Cortex of kidney (tissue), 1 donor: ENCODE measurements at places on chromosomes 6 and 20.

DNA sequence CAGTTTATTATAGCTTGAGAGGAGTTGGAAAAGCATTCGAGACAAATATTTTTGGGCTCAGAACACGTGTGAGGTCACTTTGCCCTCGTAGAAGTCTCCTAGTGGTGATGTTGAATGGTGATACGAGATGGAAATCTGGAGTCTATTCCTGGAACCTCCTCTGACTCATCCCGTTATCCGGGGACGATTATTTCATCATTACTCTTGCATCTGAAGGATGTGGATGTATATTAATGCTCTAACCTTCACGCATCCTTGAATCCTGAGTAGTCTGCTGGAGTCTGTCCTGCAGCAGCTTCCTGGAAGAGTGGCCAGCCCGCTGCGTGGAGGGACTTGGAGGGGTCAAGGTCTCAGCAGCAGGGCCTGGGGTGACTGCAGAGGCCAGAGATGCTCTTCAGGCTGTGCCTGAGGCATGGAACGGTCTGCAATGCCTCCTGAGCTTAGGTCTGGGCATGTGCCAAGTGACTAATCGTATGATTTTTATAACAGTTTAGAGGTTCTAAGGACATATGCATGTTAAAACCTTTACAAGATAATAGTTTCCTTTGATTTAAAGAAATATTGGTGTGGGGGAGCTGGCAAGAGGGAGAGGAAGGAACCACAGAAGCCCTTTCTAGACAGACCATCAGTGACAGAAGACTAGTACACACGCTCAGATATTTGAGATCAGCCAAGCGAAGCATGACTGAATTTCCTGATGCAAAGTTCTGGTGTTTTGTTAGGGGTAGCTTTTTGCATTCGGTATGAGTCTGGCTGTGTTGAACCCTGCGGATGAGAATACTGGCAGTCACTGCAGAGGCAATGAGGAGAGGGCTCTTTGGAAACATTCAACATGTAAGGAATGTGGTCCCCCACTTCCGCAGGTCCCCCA, 400.2 kb downstream of the QKI start:
- no peak for DNase-seq

DNA sequence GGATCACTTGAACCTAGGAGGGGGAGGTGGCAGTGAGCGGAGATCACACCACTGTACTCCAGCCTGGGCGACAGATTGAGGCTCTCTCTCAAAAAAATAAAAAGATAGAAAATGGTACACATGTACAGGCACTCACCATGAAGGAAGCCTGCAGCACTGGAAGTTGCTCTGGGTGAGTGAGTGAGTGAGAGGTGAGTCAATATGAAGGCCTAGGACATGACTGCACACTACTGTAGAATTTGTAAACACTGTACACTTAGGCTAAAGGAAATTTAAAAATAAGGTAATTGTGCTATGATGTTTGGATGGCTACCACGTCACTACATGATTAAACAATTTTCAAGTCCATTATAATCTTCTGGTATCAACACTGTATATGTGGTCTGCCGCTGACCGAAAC, 216.2 kb downstream of the FOXC1 start:
- no peak for DNase-seq

- DNase-seq: no peak
Measured at GRCh38 chr6:11514672-11515071, 22.9 kb upstream of the TMEM170B start.

DNA sequence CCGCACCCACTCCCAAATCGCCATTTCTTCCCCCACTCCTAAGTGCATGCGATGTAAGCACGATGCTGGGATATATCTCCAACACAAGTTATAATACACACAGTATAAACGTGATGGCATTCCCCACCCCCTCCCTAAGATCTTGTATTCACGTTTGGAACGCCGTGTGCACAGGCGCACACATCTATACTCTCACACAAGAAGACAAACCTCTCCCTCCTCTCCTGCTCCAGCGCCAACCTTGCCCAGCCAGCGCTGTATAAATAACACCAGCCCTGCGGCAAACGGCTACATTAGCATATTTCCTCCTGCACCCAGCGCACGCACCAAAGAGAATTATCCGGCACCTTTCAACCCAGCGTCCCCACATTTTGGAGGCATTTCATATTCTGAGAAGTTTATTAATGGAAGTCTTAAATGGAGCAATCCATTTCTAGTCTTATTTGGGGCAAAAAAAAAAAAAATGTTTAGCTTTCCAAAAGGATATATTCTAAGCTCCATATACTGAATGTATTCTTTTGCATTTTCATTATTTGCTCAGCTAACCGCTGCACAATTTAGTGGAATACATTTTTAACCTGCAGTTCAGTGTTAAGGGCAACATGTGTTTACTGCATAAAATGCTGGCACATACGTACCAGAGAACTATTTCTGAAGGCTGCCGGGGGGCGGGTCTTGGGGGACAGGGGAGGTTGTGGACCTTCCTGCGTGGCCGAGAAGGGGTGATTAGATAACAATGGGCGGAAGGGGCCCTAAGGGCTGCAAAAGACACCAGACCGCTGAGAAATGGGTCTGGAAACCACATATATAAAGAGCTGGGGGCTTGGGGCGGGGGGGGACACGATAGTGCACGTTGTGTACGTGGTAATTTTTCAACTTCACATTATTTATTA, 1.1 kb upstream of the SLC22A23 start:
- DNase-seq: no peak

GRCh38 chr20:19777981-19778380, 19.9 kb downstream of the RIN2 start:
- no peak for DNase-seq

DNA sequence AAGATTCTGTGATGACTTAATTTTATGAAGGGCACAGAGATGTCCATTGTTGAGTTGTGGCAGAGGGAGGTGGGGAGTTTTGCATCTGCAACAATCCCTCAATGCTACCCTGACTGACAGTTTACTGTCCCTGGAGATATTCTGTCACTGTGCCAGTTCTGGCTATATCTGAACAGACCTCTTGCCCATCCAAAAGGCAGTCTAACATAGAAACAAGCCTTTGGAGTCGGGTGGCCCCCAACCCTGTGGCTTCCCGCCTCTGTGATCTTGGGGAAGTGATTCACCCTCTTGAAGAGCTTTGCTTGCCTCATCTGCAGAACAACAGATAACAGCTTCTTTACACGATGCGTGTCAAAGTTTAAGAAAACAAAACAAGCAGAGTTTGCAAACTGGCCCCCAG, 3.8 kb upstream of the E2F1 start:
- no peak for DNase-seq

DNA sequence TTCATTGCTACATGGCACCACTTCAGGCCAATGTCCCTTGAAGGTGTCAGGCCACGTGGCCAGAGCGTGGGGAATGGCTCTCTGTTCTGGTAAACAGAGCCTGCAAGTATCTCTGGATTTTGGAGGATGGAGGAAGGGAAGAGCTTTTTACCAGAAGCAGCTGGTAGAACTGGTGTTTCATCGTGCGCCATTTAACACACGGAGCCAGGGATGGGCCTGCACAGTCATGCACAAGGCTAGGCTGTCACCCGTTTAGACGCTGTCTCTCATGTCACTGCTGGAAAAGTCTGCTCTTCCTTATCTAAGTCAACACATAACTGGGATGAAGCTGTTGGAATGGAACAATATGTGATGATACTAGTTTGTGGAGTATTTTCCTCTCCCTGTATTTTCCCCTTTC, 123.9 kb downstream of the IBTK start:
- no peak for DNase-seq

- no peak for DNase-seq
Measured at GRCh38 chr6:131112249-131112648, 23.0 kb upstream of the AKAP7 start.

DNA sequence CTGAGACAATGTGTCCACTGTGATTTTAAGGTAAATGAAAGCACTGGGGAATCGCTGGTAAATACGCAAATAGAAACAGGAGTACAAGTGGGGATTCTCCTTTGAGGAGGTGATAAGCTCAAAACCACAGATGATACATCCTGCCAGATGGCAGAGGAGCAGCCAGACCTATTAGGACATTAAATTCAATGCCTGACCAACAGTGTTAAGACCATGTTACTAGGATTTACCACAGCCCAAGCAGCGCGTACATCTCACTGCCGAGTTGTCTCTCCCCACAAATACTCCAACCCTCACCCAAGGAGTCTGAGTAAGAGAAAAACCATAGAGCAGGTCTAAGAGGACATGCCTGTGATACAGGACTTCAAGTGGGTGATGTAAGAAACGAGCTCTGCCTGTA, 68.9 kb upstream of the TULP1 start:
- no peak for DNase-seq

- no peak for DNase-seq
Measured at GRCh38 chr6:15496345-15497131, 166.3 kb downstream of the DTNBP1 start.

- DNase-seq: no peak
Measured at GRCh38 chr6:72758901-72759300, 137.0 kb downstream of the KCNQ5 start.

GRCh38 chr6:34934516-34934915, 45.5 kb downstream of the ANKS1A start:
- DNase-seq: no peak

DNA sequence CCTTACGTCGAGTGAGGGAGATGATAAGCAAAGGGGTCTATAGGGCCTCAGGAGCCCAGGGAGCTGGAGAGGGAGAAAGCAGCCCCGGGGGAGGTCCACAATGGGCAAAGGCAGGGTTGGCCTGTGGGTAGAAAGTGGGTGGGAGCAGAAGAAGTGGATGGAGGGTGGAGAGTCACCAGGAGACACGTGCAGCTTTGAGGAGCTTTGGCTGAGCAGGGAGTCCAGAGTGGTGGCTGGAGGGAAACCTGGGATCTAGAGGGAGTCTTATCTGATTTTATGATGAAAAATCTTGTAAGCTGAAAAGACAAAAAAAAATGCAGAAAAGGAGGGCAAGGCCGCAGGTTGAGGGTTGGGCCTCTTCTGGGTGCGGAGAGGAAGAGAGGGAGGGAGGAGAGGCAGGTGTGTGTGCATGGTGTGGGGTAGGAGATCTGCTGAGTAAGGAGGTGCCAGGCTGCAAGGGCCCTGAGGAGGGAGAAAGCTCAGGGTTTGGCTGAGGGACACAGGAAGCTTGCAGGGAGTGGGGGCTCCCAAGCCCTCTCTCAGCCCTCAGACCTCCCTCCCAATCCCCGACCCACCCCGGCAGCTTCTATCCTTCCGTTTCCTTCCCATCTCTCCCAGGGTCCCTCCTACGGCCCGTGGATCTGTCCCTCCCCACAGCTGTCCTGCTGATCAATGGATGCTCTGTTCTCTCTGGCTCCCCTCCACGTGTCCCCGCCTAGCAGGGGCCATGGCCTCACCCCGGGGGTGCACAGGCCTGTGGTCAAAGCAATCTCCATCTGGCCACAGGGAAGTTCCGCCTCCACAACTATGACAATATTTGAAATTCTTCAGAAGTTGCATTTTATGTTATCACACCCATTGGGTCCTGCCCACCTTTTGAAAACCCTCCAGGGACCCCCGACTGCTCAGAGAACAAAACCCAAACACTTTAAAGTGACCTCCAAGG, 17.1 kb upstream of the BPI start:
- DNase-seq: no peak
